ENCODE measurements at places on chromosomes 12 and 14. TPM values are rescaled to one million over a fixed set of nuclear protein-coding genes. Genes with fewer than 3 reads are reported as not detected.

Gene MYH6
- total RNA-seq = 0.50 TPM

Gene VPS37B
- total RNA-seq = 32.4 TPM

Gene ZC3H10
- total RNA-seq = 12.1 TPM

Gene CLMN
- total RNA-seq = 23.0 TPM

Gene RASSF9
- total RNA-seq = 2.0 TPM

Gene NCKAP5L
- 28.8 TPM for total RNA-seq

Gene CMTM5
- total RNA-seq = not detected

Gene OR4E2
- total RNA-seq = not detected

Gene AMHR2
- 1.6 TPM for total RNA-seq

Gene GPR162
- 17.8 TPM for total RNA-seq

Gene ZC2HC1C
- 4.7 TPM for total RNA-seq

Gene MIP
- total RNA-seq = not detected

Gene WNT1
- total RNA-seq = not detected

Gene MUCL1
- not detected for total RNA-seq

Gene CRIP1
- total RNA-seq = 15.4 TPM

Gene GPRC5A
- 152 TPM for total RNA-seq

Gene HOXC5
- total RNA-seq = 1.9 TPM

Gene SIX1
- total RNA-seq = 1.00 TPM

Gene GZMH
- total RNA-seq = not detected

Gene BICDL1
- total RNA-seq = 7.4 TPM

Gene KRT77
- 0.27 TPM for total RNA-seq

Gene SERPINA9
- not detected for total RNA-seq

Gene MTERF2
- total RNA-seq = 8.9 TPM

Gene CD163
- 0.14 TPM for total RNA-seq

Gene TCL1B
- not detected for total RNA-seq

Gene ACOT6
- not detected for total RNA-seq

Gene EML1
- total RNA-seq = 73.8 TPM

Gene ABCC9
- total RNA-seq = 7.8 TPM

Gene HRK
- total RNA-seq = 1.9 TPM

Gene TAS2R7
- not detected for total RNA-seq

Gene TTC9
- total RNA-seq = 14.9 TPM

Gene KRT81
- total RNA-seq = 0.31 TPM

Gene FAM181A
- total RNA-seq = not detected

Gene PPP2R3C
- 29.0 TPM for total RNA-seq

Gene ESPL1
- total RNA-seq = 35.1 TPM

Gene LRRIQ1
- total RNA-seq = 9.7 TPM

Gene SLC38A4
- total RNA-seq = 14.4 TPM

Gene OLR1
- total RNA-seq = 2.8 TPM

Gene JAG2
- total RNA-seq = 16.5 TPM

Gene KRT6C
- total RNA-seq = 0.31 TPM

Gene RPS6KL1
- 5.3 TPM for total RNA-seq

Gene RASAL1
- 0.58 TPM for total RNA-seq

Gene SLC15A4
- 28.8 TPM for total RNA-seq

Gene FAIM2
- 0.14 TPM for total RNA-seq

Gene RTL1
- total RNA-seq = 1.5 TPM

Gene ACADS
- total RNA-seq = 12.1 TPM

Gene GLIPR1L2
- 0.77 TPM for total RNA-seq

Gene KRT82
- total RNA-seq = not detected

Gene CSRP2
- 43.2 TPM for total RNA-seq

Gene RNF212B
- not detected for total RNA-seq

Gene PTPRB
- 1.2 TPM for total RNA-seq

Gene VSX2
- not detected for total RNA-seq

Gene GLT8D2
- total RNA-seq = 19.8 TPM

Gene PPP1R36
- total RNA-seq = 0.57 TPM

Gene ASIC1
- 5.5 TPM for total RNA-seq

Gene PLCZ1
- total RNA-seq = not detected

Gene FBRSL1
- 108 TPM for total RNA-seq

Gene SPIC
- not detected for total RNA-seq

Gene BAZ2A
- total RNA-seq = 112 TPM

Gene DAAM1
- 70.6 TPM for total RNA-seq
